ENCODE measurements at places on chromosomes 2 and 18. TPM values are rescaled to one million over a fixed set of nuclear protein-coding genes. Genes with fewer than 3 reads are reported as not detected.

DNA sequence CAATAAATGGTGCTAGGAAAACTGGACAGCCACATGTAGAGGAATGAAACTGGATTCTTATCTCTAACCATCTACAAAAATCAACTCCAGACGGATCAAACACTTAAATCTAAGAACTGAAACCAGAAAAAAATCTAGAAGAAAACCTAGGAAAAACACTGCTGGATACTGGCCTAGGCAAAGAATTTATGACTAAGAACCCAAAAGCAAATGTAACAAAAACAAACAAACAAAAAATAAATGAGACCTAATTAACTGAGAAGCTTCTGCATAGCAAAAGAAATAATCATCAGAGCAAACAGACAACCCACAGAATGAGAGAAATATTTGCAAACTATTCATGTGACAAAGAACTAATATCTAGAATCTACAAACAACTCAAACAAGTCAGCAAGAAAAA lies 314.0 kb upstream of the REV1 start:
- DNase-seq = no peak

DNA sequence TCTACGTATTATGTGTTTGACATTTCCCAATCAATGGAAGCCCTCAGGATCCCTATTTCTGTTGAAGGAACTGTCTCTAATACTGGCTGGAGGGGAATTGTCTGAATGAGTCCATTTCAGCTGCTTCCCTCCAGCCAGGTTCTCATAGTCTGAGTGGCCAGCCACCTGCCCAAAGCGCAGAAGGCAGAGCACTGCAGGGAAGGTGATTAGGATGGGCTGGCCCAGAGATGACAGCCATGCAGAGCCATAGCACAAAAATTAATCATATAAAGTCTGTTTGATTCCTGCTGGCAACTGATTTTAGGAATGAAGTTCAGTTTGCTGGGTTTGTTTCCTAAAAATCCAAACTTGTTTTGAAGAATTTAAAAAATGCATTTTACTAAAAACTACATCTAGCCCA lies 327.1 kb downstream of the ETAA1 start:
- no peak for DNase-seq

- no peak for DNase-seq
Observed at GRCh38 chr2:158932131-158932645, 36.3 kb upstream of the TANC1 start.

Gene PAX8
- 4.8 TPM for total RNA-seq

Gene HOXD8
- total RNA-seq = 2.2 TPM

DNA sequence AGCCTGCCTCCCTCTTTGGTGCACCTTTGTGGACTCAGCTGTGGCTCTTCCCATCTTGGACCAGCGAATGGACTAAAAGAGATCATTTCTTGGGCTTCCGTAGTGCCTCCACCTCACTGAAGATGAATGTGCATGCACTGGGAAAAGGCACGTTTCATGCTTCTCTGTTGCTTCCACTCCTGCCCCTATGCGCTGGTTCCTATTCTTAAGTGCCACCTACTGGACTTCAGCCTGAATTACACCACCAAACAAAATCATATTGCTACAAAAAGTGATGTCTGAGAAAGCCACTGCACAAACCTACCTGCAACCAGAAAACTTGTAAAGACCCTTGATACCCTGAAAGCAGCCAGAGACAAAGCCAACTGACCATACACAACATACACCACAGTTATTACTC lies 695.6 kb downstream of the TSN start:
- no peak for DNase-seq

DNA sequence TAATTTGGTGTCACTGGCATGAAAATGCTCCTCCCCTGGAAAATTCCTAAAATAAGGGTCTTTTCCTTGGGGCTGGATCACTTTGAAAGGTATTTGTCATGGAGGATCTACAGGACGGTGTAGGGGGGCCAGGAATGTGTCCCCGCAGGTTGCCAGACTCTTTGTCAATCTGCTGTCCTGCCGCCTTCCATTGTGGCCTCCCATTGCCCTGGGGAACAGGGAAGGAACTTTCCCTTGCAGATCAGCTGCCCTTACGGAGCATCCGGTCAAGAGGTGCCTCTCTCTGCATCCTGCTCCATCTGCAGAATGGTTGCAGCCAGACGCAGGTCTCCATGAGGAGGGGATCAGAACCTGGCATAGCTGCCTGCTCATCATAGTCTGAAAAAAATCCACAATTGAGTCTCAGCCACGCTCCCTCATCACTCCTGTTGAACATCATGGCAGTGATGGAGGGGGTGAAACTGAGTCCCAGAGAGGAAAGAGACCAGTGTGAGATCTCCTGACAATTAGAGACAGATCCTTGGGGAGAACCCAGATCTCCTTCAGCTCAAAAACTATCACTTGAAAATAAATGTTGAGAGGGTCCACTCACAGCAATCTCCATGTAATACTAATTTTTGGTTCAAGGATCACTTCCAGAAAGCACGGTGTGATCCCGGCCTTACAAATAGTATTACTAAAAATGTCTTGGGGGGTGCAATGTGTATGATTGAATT lies 244.8 kb downstream of the MYCN start:
- DNase-seq = no peak

DNA sequence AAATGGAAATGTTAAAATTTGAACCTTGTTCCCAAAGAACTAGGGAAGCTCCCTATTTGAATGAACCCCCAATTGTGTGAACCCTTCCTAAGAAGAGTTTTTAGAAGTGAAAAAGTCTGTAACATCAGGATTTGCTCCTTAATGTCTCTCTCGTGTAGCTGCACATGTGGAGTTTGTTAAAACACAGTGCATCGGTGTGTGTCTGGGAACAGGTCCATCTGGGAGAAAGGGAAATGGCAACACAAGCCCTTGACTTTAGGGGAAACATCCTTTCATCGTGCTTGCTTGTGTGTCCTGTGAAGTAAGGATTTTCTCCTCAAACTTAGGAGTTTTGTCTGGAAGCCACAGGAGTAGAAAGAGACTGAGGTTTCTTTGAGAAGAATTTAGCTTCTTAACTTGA lies 203.9 kb downstream of the PRKCE start:
- no peak for DNase-seq

Gene SPATA3
- not detected for total RNA-seq

Gene CMPK2
- total RNA-seq = 1.6 TPM

Gene LAMA1
- total RNA-seq = 0.83 TPM

Gene NCKAP5
- total RNA-seq = 2.8 TPM

- DNase-seq = no peak
Observed at GRCh38 chr2:134080386-134081089, 173.3 kb upstream of the MGAT5 start.

Gene ELOA2
- total RNA-seq = not detected

- DNase-seq = no peak
Observed at GRCh38 chr2:132757676-132758075, 87.7 kb upstream of the LYPD1 start.

Gene CPO
- not detected for total RNA-seq

DNA sequence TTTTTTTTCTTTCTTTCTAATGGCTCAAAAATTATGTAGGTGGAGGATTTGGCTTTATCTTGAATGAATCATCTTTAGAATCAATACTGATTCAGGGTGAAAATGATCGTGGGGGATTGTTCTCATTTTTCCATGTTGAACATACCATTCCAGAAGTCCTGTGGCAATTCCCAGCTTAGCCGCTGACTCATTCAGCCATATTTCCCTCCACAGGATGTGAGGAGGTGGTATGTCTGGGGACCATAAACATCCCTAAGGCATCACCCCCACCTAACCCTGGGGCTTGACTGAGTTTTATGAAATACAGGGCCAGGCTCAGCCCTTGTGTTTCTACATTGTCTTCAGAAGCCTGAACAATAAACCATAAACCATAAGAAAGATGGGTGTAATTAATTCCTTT lies 92.7 kb upstream of the FN1 start:
- no peak for DNase-seq

Measured in suprapubic skin (tissue), 4 donors.